ENCODE measurements at places on chromosomes 11 and 22.

- no peak for DNase-seq
These were observed 723.0 kb downstream of the KCNA4 start for GRCh38 chr11:29293825-29294224.

DNA sequence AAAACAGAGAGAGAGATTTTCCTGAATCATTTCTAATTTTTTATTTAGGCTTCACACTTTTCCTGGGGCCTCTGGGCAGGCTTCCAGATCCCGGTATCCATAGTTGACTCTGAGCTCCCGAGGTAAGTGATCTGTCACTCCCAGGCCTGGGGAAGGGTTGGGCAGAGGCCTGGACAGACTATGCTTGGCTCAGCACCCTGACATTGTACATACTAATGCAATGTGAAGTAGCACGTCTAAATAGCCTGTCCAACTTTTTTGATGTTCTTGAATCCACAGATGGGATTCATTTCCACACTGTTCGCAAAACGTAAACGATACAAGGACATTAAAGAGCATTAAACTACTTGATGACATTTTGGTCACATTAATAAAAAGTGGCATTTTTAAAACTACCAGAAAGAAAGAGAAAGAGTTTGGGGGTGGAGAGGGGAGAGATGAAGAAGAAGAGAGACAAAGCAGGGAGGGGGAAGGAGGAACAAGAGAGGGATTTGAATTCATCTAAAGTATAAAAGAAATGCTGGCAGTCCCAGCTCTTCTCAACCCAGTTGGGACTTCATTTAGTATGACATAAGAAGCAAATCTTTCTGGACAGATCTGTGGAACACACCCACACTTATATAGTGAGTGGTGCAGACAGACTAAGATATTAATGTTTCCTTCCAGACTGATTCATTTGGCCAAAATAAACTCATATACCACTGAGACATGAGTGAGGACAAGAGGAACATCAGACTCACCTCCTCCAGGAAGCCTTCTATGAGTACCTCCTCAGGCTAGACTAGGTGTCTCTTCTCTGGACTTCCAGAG is 514.2 kb downstream of the SOX6 start:
- no peak for DNase-seq

DNA sequence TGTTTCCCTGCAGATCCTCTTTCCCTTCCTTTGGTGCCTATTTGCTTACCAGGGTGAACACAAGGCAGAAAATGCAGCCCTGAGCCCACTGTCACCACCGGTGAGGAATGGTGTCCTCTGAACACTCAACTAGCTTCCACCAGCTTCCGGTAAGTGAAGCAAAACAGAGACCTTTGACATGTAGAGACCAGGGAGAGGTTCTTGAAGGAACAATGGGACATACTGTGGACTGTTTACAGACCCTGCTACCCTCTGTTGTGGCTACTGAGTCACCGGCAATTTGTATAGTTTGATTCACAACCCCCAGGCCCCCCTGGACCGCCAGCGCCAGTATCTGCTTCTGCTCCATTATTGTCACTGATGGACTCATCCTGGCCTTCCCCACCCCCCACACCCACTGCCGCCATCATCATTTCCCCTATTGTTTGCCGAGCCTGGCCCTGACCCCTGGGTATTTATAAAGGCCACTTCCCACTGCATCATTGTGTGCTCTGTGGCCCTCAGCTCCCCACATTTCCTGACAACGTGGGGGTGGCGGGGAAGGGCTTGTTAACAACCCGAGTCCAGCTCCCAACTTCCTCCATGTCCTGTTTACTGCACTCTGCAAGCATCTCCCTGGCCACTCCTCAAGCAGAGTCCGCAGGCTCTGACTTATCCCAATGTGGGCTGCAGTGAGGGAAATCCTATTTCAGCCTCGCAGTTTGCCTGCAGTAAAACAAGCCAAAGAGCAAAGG is 252.9 kb downstream of the ETS1 start:
- no peak for DNase-seq

DNA sequence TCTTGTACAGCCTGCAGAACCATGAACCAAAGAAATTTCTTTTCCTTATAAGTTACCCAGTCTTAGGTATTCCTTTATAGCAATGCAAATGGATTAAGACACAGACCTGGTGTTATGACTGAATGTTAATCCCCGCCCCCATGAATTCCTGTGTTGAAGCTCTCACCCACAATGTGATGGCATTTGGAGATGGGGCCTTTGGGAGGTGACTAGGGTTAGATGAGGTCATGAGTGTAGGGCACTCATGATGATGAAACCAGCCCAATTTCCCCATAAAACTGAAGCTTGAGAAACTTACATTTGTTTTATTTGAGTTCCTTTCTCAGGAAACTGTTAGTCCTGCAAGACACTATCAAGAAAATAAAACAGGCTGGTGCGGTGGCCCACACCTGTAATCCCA is 115.8 kb upstream of the THY1 start:
- no peak for DNase-seq

- no peak for DNase-seq
These were observed 63.4 kb downstream of the SMIM38 start for GRCh38 chr11:69218946-69219720.

Measured in neuronal stem cell (in vitro differentiated cells).